Stimulated activated naive CD4-positive, alpha-beta T cell (primary cell): ENCODE measurements at places on chromosomes 1 and 21.

DNA sequence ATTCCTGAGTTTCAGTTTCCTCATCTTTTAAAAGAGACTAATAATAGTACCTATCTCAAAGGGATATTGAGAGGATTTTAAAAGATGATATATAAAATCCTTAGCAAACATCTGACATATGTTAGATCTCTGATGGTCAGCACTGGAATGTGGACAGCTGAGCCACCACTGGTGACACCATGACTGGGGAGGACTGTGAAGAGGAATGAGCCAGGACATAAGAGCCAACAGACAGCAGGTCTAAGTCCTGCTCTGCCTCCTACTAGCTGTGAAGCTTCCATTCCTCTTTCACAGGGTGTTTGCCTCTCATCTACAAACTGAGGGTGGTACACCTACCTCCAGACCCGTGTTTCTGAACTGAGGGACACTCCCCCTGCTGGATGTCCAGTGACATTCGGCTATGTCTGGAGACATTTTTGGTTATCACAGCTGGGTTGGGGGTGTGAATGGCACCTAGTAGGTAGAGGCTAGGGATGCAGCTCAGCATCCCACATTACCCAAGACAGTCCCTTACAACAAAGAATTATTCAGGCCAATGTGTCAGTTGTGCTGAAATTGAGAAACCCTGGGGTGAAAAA is 109.1 kb upstream of the OLIG2 start:
- no peak for DNase-seq

- DNase-seq: peak; percentile 68
Observed at GRCh38 chr1:155320661-155321617, at the start of gene RUSC1. TSS of gene RUSC1 (plus strand) at chr1:155320894. CDS start at chr1:155321774, 880 bp downstream.

GRCh38 chr1:148264374-148265276 is 112.5 kb upstream of the NBPF11 start:
- no peak for DNase-seq

- no peak for DNase-seq
Observed at GRCh38 chr1:245160288-245160687, 5.5 kb downstream of the KIF26B start.

- peak; percentile 4 for DNase-seq
Observed at GRCh38 chr1:24319312-24319863, at the start of gene GRHL3. TSS of gene GRHL3 (plus strand) at chr1:24319357. CDS start at chr1:24319552, 195 bp downstream.

- no peak for DNase-seq
Observed at GRCh38 chr1:212290608-212291007, 5.4 kb downstream of the PPP2R5A start.

DNA sequence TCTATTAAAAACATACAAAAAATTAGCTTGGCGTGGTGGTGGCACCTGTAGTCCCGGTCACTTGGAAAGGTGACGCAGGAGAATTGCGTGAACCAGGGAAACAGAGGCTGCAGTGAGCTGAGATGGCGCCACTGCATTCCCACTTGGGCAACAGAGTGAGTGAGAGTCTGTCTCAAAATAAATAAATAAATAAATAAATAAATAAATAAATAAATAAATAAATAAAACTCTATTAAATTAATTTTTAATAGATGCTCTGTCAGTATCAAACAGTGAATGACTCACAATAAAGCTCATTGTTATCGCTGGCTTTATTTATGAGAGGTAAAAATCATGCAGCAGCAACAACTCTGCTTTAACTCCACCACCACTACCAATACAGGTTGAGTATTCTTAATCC is 72.8 kb downstream of the ABL2 start:
- no peak for DNase-seq

- no peak for DNase-seq
Observed at GRCh38 chr1:203678943-203679661, 52.5 kb downstream of the ATP2B4 start.

- DNase-seq: no peak
Observed at GRCh38 chr1:180728472-180729106, 96.8 kb downstream of the XPR1 start.

GRCh38 chr1:38178216-38178615 is 131.6 kb upstream of the POU3F1 start:
- no peak for DNase-seq

GRCh38 chr21:25556091-25556490 is 51.2 kb downstream of the MRPL39 start:
- DNase-seq: no peak

DNA sequence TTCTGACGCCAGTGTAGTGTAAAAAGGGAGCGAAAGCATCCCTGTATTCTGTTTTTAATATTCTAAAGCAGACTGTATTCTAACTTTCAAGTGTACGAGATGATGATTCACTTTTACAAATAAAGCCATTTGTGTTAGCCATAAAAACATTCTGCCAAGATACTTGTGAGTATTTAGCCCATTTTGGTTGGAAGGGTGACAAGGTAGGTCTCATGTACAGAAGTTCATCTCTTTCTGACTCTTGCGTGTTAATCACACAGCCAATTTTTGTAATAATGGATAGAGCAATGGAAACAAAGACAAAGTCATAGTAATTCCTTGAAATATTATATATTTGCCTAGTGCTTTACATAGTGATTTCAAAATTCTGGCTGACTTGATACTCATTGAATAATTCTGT is 125.3 kb upstream of the GREM2 start:
- DNase-seq: no peak

DNA sequence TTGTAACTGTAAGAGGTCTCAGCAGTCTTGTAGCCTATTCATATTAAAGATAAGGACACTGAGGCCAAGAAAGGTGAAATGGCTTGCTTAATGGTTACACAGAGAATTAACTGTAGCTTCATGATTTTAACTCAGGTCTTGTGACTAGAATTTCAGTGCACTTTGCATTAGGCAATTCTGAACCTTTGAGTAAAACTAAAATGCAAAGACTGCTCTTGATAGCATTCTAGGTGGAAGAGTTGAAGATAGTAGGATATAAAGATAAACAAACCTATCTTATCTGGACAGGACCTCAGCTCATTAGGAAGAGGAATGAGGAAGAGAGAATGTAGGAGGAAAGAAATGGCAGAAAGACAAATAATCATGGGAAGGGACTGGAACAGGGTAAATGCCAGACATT is 68.6 kb upstream of the RGL1 start:
- no peak for DNase-seq

GRCh38 chr1:52140633-52141512 is 1.0 kb upstream of the ZFYVE9 start:
- no peak for DNase-seq

- no peak for DNase-seq
Observed at GRCh38 chr21:33685613-33686197, 43.4 kb downstream of the ITSN1 start.

- DNase-seq: no peak
Observed at GRCh38 chr1:213051881-213052202, 801 bp downstream of the RPS6KC1 start.

- no peak for DNase-seq
Observed at GRCh38 chr1:188489336-188490112, 1660.8 kb downstream of the PLA2G4A start.

- DNase-seq: no peak
Observed at GRCh38 chr21:24832961-24833360, 774.3 kb downstream of the MRPL39 start.

DNA sequence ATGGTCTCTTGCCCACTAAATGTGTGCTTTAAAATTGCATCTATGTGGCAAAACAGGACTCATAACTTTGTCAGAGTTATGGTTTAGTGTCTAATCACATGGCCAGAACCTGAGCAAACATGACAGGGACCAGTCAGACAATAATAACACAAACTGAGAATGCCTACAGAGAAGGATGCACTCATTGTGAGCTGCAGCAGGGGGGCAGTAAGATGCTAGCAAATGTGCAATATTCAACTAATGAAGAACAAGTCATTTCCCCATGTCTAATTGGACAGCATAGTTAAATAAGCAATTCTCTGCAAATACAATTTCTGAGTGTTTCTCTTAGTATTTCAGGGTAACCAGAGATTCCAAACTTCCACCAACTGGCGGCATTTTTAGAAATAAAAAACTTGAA is 30.8 kb downstream of the SPAG17 start:
- no peak for DNase-seq

DNA sequence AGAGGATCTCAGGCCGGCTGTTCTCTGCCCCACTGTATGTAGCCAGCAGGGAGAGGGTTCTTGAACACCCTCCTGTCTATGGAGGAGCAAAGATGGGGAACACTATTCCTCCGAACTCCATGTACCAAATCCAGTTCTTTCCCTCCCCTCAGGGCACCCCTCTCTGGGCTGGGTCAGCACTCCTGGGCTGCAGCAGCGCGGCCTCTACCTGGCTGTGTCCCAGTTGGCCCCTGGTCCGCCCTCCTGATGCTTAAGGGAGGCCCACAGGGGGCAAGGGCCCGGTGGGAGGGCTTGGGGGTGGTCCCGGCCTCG is 471 bp upstream of the ADPRS start:
- DNase-seq: no peak

DNA sequence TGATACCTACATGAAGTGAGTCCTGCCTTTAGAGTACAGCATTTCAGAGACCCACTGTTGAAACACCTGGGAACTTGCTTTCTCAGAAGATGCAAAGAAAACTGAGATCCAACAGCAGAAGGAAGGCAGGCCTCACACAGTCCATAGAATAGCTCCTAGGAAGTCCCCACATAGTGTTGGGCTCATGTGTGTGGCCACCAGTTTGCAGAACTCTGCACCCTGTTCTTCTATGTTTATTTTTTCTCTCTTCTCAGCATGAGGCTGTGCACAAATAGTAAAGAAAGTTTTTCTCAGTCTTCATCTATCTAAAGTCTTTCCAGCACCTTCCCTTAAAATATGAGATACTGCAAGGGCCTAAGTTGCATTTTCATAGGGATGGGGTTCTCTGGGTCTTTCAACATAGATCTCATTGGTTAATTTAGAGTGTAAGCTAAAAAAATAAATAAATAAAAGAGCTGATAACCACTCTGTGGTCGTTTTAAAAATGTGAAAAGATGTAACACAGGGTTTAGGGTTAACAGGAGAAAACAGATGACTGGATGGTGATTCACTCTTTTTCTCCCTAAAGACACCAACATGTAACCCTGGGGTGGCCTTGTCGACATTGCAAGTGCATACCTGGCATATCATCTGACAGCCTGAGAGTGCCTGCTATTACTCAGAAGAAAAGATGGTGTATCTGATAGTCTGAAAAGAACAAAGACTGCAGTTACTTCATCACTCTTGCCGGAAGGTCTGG is 94.6 kb downstream of the ZC3H11B start:
- no peak for DNase-seq
